ENCODE measurements at places on chromosomes 2 and 18. TPM values are rescaled to one million over a fixed set of nuclear protein-coding genes. Genes with fewer than 3 reads are reported as not detected.

Gene TUBA3E
- not detected for total RNA-seq

Gene B3GNT7
- total RNA-seq = not detected

Gene COL3A1
- 1,200 TPM for total RNA-seq

Gene HRH4
- total RNA-seq = 0.08 TPM

Gene CFAP221
- total RNA-seq = not detected

Gene DSG4
- not detected for total RNA-seq

Gene TDRD15
- total RNA-seq = not detected

Gene FOXD4L1
- 0.12 TPM for total RNA-seq

Gene CNGA3
- total RNA-seq = under 0.01 TPM

Gene AMER3
- not detected for total RNA-seq

Gene ALK
- under 0.01 TPM for total RNA-seq

Gene GPAT2
- total RNA-seq = 12.7 TPM

Gene MARCO
- not detected for total RNA-seq

Gene DYSF
- total RNA-seq = 2.5 TPM
